AG10803 (cell line): ENCODE measurements at places on chromosomes 5 and 9.

GRCh38 chr9:79220251-79220650, 351.5 kb upstream of the TLE4 start:
- DNase-seq: peak; percentile 30

- no peak for DNase-seq
Measured at GRCh38 chr5:143453720-143454119, 50.2 kb upstream of the NR3C1 start.

DNA sequence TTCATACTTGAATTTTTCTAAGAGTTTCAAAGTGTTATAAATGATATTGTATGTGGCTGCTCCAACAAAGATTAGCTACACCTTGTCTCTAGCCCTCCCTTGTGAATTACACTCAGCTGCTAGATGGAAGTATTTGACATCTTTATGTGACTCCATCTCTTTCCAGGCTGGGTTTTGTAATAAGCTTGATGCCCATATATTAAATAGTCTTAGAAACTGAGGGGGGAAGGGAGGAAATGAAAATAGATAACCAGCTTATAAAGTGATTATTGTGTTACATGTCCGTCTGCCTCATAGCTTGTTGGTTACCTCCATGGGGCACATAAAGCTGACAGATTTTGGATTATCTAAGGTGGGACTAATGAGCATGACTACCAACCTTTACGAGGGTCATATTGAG, 63.4 kb downstream of the CD180 start:
- DNase-seq: no peak

GRCh38 chr9:134221273-134222017, 57.1 kb upstream of the RNU6ATAC start:
- no peak for DNase-seq

DNA sequence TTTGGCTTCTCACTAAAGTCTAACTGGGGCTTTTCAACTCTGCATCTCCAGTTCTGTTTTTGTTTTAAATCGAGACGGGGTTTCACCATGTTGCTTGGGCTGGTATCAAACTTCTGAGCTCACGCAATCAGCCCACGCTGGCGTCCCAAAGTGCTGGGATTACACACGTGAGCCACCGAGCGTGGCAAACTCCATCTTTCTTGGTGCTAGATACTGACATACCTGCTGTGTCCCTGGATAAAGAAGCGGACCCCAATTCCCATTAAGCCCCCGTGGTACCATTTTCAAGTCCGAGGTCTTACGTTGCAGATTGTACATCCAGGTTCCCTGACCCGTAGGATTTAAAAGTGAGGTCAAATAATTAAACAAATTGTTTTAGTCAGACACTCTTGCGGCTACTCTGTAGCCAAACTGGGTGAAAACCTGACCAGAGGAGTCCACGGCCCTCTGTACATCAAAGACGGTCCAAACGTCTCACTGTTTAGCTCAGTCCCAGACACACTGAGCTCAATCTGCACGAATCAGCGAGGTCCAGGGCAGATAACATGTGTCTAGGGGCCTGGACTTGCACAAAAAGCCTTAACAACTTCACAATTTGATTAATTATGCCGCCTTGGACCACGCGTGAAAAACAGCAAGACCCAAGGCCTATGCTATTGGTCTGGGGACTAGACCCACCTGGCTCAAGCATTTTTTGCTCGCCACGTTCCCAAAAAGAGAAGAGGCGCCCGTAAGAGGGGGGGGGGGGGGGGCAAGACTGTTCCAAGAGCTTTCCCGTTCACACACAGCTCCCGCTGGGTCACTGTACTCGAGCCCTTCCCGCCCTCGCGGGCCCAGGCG, 727 bp upstream of the DNAJA1 start:
- peak; percentile 41 for DNase-seq

DNA sequence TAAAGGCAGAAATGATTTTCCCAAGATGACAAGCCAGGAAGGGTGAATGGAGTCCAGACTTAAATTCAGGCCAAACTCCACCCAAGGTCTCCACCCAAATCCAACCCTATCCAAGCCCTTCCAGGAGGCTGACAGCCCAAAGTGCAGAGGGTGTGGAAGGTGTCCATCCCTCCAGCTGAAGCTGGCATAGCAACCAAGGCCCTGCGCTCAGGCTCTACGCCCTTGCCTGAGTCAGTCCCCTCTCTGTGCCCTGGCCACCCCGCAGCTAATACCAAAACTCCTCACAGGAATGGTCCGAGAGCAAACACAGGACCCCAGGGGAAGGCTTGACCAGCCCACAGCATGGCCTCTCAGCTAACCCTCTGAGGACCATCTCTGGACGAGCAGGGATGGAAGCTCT, 2.1 kb downstream of the SEPTIN8 start:
- DNase-seq: no peak

DNA sequence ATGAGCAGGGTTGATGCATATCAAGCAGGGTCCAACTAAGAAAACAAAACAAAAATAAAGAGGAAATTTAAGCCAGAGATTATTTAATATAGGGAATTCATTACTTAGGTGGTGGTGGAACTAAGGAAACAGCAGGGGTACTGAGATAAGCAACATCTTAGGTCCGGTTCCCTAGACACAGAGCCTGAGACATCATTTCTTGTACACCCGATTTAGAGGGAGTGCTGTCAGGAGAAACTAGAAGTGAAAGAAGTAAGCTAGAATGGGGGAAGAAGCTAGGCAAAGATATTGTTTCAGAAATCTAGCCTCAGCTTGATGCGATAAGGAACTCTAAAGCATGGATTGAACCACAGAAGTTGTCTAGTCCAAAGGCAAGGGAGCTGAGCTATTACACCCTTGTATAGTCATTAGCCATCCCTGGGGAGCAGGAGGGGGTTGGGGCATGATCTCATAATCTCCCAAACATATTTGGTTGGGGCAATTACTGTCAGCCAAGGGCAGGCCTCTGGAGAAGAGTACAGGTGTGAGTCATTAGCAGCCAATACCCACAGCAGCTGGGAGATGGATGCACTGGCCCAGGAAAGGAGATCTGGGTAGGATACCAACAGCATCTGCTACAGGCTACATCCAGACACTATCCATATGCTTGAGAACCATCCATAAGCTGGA, 194.5 kb downstream of the ARL15 start:
- DNase-seq: peak; percentile 56

- peak; percentile 50 for DNase-seq
Measured at GRCh38 chr9:134372581-134373267, 46.5 kb downstream of the RXRA start.

GRCh38 chr9:77575785-77576184, 72.3 kb downstream of the GNA14 start:
- DNase-seq: no peak

DNA sequence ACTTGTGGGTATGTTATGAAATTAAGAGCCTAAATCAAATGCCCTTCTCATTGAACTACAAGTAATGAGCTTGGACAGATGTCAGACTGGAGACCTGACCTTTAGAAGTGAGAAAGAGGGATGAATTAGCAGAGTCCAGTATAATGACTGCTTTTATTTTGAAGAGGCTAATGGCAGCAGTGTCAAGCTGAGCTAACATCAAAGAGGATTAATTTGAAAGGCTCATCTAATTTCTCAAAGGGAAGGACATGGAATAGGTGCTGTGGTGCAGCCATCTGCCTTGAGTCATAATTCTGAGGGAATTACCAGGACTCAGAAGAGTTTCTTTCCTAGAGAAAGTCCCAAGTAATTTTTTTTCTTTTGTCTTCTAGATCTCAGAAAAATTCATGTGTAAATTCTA, 57.6 kb downstream of the FAM81B start:
- no peak for DNase-seq

DNA sequence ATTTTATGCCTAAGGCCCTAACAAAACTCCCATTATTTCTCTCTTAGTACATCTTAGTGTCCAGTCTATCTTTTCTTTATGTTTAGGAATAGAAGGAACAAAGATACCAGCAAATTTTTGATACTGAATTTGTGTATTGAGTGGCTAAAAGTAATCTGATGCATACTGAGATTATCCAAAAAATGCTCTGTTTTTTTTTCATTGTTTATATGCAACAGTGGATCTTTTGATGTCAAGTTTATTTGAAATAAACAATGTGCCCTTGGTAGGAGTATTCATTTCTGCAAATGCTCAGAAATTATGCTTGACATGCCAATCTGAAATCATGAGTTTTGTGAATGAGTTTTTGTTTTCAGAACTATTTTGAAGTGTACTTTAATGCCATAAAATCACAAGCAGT, 58.7 kb downstream of the CCDC192 start:
- DNase-seq: no peak

DNA sequence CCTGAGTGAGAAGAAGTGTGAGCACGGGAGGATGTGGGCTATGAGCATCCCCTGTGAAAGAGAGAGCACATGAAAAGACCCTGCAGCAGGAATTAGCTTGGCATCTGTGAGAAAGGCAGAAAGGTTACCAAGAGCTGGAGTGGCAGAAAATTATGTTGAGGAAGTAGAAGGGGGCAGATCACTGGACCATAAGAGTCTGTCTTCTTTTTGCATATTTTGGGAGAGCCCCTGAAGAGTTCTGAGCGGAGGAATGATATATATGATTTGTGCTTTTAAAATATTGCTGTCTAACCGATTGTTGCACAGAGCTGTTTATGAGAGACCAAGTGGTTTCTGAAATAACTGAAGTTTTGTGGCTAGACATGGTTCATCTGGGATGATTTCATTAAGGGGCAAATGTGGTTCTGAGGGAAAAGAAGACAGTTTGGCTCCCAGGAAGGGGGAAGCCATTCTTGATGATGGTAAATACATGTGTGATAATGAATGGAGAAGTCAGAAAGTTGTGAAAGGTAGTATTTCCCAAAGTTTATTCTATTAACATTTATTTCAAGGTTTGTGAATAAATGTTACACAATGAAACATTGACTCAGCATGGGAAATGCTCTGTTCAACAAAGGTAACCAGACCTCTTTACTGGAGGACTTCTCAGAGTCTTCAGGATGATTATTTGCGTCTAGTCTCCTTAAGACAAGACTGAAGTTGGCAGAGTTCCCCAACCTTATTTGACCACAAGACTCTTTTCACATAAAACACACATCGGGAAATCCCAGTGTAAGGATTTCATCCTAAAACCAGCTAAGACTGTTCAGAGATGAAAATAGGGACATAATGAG, 31.5 kb upstream of the ADRB2 start:
- peak; percentile 72 for DNase-seq

GRCh38 chr5:129118826-129119225, 24.3 kb downstream of the ISOC1 start:
- no peak for DNase-seq

- DNase-seq: peak; percentile 97
Measured at GRCh38 chr5:14097998-14098471, 45.1 kb upstream of the TRIO start.

GRCh38 chr9:1271367-1271766, 221.2 kb downstream of the DMRT2 start:
- DNase-seq: no peak

- DNase-seq: peak; percentile 99
Measured at GRCh38 chr5:151104795-151105194, 24.0 kb upstream of the TNIP1 start.

DNA sequence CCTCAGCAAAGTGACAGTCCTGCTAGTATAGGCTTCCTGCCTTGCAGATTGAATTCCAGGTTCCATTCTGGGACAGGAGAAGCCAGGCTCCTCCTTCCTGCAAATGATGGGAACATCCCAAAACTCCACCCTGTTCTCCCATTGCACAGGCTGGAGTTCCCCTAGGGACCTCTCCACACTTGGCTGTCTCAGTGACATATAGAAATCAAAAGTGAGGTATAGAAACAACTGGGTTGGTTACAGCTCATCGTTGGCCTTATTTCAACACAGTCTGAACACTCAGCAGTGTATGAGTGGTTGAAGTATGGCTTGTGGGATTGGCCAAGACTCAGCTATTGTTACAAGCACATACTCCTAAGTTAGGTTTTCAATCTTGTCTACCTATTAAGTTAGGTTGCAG, 157.8 kb upstream of the FTMT start:
- DNase-seq: peak; percentile 0

GRCh38 chr9:7456377-7456776, 343.2 kb downstream of the DMAC1 start:
- DNase-seq: no peak

GRCh38 chr5:178632285-178632684, 5.4 kb upstream of the CLK4 start:
- no peak for DNase-seq

DNA sequence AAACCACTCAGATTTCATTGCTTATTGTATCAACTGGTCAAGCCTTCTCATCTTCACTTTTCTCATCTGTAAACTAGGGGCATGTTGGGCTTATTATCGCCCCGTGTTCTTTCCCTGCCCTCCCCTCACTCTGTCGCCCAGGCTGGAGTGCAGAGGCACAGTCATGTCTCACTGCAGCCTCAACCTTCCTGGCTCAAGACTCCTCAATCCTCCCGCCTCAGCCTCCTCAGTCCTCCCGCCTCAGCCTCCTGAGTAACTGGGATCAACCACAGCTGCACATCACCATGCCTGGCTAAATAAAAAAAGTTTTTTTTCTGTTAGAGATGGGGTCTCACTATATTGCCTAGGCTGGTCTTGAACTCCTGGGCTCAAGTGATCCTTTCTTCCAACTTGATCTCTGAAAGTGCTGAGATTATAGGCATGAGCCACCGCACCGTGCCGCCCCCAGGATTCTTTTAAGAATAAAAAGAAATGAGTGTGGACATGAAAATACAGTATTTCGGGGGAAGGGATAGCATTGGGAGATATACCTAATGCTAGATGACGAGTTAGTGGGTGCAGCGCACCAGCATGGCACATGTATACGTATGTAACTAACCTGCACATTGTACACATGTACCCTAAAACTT, 2.0 kb downstream of the MAML1 start:
- DNase-seq: no peak

DNA sequence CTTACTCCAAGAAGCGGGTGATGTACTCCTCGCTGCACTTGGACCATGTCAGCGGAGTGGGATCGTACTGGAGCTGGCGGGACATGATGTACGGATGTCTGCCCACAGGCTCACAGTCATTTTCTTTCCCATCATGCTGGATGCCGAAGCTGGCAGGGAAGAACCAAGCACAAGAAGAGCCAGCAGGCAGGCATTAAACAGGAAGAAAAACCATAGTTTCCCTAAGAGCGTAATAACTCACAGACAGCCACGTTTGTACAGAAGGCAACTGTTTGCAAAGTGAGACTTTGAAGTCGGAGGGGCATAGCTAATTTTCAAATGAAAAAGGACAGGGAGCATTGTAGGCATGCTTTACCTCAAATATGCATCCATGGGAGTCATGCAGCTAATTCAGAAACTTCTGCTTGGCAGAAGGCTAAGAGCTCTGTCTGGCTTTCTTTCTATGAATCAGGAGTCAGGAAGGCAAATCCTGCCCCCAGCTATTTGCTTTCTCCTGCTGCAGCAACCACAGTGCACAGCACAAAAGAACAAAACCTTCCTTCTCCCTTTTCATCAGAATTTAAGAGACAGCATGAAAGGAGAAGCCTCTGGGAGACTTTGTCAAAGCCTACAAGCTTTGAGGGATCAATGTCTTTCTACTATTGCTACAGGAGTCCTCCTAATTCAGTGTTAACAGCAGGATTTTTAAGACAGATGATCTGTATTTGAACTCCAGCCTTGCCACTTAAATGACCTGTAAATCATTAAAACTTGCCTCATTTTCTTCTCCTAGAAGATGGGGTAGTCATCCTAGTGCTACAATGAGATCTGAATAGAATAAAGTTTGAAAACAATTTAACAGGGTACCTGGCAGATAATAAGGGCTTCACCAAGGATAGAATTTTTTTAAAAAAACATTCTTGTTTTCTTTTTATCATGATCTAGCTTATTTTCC, 209.1 kb downstream of the TARS1 start:
- peak; percentile 95 for DNase-seq

- DNase-seq: no peak
Measured at GRCh38 chr9:135474915-135475314, 4.7 kb upstream of the PPP1R26 start.
